ENCODE measurements at places on chromosomes 3 and 15. TPM values are rescaled to one million over a fixed set of nuclear protein-coding genes. Genes with fewer than 3 reads are reported as not detected.

The TMEM207 gene
- not detected for total RNA-seq

The FAM107A gene
- 0.09 TPM for total RNA-seq

The ACKR4 gene
- 0.09 TPM for total RNA-seq

The SPINT1 gene
- 0.34 TPM for total RNA-seq

All from dermis lymphatic vessel endothelial cell (primary cell).